ENCODE measurements at places on chromosomes 6 and 20.

DNA sequence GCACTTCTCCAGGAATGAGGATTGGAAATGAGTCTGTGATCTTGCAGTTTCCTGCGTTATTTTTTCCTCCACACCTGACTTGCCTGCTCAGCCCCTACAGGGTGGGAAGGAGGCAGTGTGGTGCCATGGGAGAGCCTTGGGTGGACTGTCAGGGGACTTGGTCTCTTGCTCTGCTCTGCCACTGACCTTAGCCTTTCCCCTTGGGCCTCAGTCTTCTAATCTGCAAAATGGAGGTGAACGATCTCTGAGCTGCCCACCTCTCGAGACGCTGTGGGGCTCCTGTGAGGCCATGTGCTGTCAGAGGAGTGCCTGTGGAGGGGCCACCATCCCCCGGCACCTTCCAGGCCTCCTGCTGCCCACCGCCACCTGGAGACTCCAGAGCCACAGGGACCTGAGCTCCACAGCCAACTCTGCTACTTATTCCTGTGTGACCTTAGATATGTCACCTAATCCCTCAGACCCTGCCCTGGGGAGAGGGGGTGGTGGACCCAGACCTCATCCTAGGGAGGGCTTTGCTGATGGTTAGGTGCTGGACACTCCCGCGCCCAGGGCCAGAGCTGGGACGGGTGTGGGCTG is 45.8 kb upstream of the MLN start:
- DNase-seq, result no peak

- no peak for DNase-seq
Measured at GRCh38 chr6:32613475-32613874, 23.7 kb upstream of the HLA-DQA1 start.

GRCh38 chr6:153059757-153060156 is 57.2 kb upstream of the MTRF1L start:
- no peak for DNase-seq

DNA sequence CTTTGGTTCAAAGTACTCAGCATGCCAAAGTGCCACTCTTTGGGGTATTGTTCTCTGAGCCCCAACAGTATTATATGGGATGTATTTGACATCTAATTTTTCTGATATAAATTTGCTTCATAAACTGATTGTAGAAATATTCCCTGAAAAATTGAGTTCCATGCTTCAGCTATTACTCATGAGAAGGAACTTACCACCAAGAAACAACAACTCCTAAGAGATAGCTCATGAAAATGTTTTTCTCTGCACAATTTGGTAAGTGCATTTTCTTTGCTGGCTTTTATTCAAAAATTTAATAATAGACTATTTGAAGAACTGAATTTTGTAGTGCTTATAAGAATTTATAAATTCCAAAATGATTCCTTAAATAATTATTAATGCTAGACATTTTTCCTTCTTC is 12.8 kb upstream of the TPD52L1 start:
- no peak for DNase-seq

- DNase-seq, result no peak
Measured at GRCh38 chr6:170108456-170108855, 182.4 kb downstream of the DLL1 start.

DNA sequence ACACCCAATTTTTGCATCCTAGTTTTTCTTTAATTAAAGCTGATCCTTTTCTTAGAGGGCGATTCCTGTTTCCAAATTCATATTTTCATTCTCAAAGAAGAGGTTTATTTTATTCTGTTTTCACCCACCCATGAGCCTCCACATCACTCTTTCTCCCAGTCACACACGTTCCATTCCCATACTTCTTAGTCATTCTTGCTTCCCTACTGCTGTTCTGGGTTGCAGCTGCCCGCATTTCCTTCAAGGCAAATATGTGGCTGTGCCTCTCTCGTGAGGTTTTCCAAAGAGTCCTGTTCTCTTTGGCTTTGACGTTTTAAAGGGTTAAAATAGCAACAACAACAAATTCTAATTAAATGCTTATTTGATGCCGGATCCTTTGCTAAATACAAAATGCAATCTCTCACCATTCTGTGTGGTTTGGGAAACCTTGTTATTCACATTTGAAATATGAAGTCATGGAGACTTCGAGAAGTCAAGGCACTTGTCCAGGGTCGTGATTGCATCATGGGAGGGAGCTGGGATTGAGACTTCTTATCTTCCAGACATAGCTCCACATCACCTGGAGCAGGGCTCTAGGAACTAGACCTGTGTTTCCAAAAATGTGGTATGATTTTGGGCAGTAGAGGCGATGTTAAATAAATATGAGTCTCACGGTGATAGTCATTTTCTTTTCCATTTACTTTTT is 126.6 kb downstream of the DOK5 start:
- no peak for DNase-seq

DNA sequence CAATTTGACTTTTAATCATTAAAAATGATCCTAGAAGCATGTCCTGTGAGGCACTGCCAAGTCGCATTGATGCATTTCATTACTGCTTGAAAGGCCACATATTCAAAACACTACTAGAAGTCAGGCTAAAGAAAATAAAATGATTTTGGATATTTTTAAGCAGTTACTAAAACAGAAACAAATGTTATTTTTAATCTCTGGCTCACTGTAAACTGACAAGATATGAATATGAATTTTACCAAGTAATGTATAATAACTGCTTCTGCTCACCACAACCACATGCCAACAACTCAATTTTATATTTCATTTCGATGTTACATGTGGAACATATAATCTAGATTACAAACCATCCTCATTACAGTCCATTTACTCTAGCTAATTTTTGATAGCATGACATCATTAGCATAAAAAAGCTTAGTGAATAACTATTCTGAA is 90.6 kb downstream of the ATXN1 start:
- no peak for DNase-seq

DNA sequence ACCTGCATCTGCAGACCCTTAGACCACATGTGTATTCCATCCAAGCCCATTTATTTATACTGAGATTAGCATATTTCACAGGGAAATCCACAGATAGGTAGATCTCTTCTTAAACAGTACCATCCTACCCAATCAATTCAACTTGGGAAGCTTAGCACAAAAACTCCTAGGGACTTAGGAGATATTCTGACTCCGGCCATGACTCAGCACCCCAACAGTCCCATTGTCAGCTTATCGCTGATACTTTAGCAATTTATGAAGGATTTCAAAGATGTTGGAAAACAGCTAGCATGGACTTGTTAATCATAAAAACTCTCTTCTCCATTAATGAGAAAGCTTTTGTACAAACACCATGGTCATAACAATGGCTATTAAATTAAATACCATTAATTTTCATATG is 236.2 kb upstream of the PREP start:
- DNase-seq, result no peak

- DNase-seq, result no peak
Measured at GRCh38 chr6:98576791-98577190, 257.6 kb upstream of the POU3F2 start.

- DNase-seq, result no peak
Measured at GRCh38 chr20:46789339-46790028, 80.0 kb downstream of the SLC2A10 start.

DNA sequence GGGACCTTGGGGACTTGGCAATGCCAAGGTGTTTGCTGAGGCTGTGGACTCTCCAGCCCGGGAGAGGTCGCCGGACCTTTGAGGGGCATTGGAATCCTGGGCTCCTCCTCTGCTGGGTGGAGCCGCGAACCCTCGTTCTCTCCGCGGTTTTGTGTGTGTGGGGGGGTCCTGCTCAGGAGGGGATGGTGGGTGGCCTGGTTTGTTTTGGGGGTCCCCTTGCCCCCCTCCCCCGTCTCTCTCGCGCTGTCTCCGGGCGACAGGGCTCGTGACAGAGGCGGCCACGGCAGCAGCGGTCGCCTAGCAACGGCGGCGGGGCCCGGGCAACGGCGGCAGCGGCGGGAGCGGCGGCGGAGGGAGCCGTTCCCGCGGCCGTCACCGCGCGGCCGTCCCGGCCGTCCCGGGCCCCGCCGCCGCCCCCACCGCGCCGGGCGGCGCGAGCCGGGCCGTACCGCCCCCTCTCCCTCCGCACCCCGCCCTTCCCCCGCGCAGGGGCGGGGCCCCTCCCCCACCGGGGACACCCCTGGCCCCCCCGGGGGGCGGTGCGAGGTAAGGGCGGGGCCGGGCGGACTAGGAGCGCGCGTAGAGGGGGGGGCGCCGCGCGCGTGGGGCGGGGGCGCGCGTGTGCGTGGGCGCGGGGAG is 7.8 kb downstream of the SYNGAP1 start:
- no peak for DNase-seq

- no peak for DNase-seq
Measured at GRCh38 chr6:4270776-4271175, 135.4 kb upstream of the ECI2 start.

GRCh38 chr20:59071216-59071615 is 28.6 kb upstream of the PRELID3B start:
- no peak for DNase-seq

DNA sequence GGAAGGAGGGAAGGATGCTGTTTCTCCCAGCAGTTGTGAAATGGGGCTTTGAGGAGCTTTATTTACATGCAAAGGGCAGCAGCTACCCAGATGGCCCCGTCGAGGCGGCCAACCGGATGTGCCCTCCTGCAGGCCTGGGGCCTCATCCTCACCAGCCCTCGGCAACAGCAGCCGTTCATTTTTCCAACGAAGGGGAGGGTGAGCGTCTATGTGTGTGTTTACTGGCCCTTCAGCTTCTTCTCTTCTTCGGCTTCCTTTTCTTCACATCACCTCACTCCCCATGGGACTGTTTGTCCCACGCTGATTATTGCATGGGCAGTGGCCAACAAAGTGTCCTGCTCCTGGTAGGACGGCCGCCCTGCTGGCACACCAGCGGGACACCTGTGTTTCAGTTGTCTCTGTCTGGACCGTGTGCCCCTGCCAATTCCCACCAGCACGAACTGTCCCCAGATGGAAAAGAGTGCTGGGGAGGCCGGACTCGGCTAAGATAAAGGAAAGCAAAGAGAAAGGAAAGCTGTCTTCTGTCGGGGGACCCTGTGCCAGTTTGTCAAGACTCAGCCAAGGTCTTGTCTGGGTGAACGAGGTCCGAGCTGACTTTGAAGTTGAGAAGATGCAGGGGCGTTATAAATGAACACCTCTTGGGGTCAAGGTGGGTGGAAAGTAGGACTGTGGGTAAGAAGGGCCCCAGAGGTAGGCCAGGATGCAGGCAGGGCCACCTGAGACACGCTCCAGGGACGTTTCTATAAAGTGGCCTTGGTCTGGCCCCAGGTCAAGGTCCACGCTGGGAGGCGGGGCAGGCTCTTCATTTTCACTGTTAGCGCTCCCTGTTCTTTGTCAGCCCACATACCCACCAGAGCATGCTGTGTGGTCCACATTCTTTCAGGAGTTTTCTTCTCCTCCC is 57.0 kb downstream of the FAM50B start:
- DNase-seq, result no peak

DNA sequence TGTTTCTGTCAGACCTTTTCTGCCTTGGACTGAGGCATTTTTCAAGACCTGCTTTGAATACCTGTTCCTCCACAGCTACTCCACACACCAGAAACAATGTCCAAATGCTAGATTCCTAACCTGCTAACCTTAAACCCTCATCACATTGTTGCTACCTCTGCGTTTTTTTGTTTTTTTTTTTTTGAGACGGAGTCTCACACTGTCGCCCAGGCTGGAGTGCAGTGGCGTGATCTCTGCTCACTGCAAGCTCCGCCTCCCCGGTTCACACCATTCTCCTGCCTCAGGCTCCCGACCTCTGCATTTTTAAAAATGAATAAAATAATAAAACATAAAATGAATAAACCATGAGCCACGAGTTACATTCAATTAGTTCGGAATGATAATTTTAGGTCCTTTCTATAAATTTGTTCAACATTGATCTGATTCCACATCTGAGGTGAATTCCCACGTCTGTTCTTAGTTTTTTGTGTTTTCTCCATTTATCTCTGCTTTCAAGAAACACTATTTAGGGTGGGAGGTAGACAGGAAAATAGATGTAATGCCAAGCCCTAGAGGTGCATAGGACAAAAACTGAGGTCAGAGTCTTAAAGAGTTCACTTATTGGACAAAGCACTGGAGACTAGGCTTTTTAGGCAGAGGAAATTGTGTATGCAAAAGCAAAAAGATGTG is 1.3 kb downstream of the C6orf89 start:
- no peak for DNase-seq

- no peak for DNase-seq
Measured at GRCh38 chr20:41877911-41878310, 259.7 kb upstream of the CHD6 start.

- no peak for DNase-seq
Measured at GRCh38 chr20:36461600-36462439, 79.5 kb upstream of the MYL9 start.

DNA sequence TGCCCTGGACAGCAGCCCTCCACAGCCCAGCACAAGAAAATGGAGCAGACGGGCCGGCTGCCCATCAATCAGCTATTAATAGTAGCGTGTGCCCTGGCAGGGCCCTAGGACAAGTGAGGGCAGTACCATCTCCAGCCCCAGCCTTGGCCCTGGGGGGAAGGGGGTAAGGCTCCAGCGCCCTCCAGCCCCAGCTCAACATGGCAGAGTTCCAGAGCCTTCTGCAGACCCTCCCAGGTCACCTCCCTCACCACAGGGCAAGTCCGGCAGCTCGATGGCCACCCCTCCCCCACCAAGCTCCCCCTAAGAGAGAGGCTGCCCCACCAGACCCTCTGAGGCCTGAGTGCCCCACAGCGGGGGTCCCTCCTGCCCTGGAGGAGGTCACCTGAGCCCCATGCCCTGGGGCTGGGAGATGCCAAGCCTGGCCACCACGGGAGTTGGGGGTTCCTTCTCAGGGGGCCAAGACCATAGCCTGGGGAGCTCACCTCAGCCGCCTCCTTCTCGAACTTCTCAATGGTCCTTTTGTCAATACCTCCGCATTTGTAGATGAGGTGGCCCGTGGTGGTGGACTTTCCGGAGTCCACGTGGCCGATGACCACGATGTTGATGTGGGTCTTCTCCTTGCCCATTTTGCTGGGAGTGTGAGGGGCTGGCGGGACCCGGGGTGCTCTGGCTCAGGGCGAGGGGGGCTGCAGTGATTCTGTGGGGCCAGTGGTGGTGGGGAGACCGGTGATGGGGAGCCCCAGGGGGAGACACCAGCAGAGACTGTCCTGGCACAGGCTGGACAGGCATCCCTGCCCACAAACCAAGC is 1.5 kb downstream of the EEF1A2 start:
- DNase-seq, result no peak

GRCh38 chr20:682123-682522 is 6.5 kb upstream of the SCRT2 start:
- no peak for DNase-seq

- DNase-seq, result no peak
Measured at GRCh38 chr6:170436209-170436809, 116.8 kb downstream of the PSMB1 start.

- DNase-seq, result no peak
Measured at GRCh38 chr20:14824996-14825395, 487.6 kb upstream of the FLRT3 start.

GRCh38 chr6:5217356-5217755 is 43.4 kb downstream of the LYRM4 start:
- no peak for DNase-seq
